ENCODE measurements at places on chromosomes 13 and 19.
A peak's percentile ranks its signal among the peaks of the same experiment; 100 is the strongest.

DNA sequence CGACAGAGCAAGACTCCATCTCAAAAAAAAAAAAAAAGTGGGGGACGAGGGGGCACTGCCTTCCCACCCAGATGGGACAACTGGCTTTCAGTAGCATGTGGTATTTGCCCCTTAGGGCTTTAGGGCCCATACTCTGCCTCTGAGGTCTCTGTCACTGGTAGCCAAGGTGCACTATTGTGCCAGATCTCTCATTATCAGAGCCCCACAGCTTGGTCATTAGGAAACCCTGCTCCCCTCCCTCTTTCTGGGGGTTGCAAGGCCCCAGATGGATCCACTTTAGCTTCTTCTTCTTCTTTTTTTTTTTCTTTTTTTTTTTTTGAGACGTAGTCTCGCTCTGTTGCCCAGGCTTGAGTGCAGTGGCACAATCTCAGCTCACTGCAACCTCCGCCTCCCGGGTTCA is 11.2 kb upstream of the ZNF358 start:
- no peak for DNase-seq

GRCh38 chr13:105948143-105948542 is 587.3 kb downstream of the EFNB2 start:
- no peak for DNase-seq

- DNase-seq: no peak
Measured at GRCh38 chr19:28475525-28475924, 737.4 kb downstream of the UQCRFS1 start.

DNA sequence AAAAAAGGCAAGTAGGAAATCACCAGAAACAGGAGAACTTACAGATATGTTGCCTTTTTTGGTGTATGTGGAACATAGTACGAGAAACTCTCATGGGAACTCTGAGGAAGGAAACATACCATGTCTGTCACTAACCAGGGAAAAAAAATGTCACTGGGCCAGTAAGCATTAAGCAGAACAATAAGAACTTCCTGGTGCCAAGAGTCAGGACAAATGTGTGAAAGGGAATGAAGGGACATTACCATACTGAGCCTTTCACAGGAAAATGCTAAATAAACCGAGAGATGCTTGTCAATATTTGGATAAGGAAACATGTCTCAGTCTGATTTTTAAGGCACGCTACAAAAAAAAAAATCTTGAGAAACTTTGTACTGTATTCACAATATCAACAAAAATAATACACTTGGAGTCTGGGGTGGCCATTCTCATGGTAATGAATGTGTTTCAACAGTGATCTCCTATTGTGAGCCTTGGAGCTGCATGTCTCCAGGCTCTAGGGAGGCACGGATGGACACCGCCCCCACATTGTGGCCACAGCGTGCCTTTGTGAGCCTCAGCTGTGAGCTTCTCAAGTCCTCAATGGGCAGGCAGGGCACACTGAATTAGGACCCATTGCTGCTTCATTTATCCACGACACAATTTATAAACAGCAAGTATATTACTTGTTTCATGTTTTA is 113.0 kb upstream of the ARGLU1 start:
- no peak for DNase-seq

- DNase-seq: no peak
Measured at GRCh38 chr19:31596751-31597150, 247.5 kb upstream of the TSHZ3 start.

GRCh38 chr13:61142506-61142905 is 273.1 kb downstream of the PCDH20 start:
- no peak for DNase-seq

DNA sequence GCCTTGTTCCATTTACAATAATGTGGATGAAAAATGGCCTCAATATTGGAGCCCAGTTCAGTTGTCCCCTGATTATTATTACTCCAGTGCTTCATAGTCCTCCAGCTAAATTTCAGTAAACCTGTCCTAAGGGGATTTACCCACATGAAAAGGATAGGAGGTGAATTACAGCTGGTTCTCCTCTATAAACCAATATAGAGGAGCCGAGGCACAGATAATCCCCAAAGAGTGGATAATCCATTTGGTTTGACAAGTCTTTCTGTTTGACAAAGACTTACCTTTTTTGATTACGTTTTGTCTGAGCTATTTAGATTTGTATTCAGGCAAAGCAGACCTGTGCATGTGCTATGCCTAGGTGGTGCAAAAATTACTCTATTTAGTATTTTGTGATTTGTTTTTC is 2.7 kb downstream of the CNMD start:
- no peak for DNase-seq

DNA sequence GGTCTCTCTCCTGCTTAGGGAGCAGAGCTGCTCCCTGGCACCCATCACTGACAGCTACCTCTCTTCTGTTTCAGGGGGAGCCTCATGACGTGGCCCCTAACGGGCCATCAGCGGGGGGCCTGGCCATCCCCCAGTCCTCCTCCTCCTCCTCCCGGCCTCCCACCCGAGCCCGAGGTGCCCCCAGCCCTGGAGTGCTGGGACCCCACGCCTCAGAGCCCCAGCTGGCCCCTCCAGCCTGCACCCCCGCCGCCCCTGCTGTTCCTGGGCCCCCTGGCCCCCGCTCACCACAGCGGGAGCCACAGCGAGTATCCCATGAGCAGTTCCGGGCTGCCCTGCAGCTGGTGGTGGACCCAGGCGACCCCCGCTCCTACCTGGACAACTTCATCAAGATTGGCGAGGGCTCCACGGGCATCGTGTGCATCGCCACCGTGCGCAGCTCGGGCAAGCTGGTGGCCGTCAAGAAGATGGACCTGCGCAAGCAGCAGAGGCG is 23.2 kb upstream of the NCCRP1 start:
- DNase-seq: no peak

DNA sequence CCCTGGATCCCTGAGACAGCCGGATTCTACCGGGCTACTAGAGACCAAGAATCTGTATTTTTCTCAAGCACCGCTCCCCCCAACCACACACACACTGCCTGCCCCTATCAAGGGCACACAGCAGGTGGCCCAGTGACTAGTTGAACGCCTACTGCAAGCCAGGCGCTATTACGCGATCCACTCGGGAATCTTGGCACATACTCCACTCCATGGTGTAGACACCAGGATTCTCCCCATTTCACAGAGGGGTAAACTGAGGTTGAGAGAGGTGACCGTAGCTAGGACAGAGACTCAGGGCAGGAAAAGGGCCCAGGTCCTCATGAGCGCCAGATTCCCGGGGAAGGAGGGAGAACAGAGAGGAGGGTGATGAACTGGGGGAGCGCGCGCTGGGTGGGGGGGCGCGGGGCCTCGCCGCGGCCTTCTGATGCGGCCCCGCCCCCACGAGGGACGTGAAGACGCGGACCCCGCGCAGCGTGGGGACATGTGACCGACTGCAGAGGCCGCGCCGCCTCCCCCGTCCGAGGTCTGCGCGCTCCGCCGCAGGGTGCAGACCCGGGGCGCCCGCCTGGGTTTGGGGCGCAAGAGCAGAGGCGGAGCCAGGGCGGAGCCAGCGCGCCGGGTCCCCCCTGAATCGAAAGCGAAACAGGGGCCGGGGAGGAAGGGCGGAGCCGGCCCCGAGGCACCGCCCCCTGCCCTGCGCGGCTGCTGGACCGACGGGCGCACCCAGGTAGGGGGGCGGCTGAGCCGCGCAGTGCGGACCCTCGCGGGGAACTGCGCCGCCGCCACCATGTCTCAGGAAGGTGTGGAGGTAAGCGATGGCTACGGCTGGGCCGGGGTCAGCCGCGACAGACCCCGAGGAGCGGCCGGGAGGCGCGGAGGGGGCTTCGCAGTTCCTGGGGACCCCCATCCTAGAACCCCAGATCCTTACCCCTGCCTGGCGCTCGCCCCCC is at the start of gene SHFL:
Gene SHFL (plus strand): TSS at position 677 of the 950 bp plus-strand sequence. CDS start 111 bp downstream, at position 788.
- DNase-seq: peak; percentile 81

DNA sequence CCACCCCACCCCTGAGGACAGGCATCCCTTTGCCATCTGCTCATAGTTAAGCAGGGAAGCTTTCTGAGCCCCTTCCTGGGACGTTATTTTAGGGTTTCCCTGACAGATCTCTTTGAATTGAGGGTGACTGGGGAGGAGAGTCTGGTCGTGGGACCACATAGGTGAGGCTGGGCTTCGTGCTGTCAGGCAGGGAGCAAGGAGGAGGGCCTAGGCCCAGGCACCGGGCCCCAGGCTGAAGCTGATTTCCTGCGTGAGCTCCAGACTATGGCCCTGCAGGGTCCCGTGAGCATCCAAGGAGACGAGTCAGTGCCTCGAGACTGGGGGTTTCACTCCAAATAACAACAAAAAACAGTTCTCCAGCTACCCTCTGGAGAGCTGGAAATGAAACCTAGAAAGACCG is 60.4 kb downstream of the MYO9B start:
- DNase-seq: no peak

GRCh38 chr13:80881942-80882445 is 541.1 kb upstream of the SPRY2 start:
- DNase-seq: no peak

DNA sequence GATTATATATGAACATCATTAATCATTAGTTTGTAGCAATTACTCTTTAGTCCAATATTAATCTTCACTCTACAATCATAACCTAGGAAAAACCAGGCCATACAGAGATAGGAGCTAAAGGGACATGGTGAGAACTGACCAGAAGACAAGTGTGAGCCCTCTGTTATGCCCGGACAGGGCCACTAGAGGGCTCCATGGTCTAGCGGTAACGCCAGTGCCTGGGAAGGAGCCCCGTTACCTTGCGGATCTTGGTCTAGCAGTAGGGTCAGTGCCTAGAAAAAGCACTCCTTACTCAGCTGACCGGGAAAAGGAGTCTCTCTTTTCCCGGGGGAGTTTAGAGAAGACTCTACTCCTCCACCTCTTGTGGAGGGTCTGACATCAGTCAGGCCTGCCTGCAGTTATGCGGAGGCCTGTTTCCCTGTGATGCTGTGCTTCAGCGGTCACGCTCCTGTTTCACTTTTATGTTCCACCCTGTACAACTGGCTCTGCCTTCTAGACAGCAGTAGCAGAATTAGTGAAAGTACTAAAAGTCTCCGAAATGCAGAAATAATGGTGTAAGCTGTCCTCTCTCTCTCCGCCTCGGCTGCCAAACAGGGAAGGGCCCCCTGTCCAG is 13.8 kb downstream of the OR7D4 start:
- DNase-seq: peak; percentile 54

DNA sequence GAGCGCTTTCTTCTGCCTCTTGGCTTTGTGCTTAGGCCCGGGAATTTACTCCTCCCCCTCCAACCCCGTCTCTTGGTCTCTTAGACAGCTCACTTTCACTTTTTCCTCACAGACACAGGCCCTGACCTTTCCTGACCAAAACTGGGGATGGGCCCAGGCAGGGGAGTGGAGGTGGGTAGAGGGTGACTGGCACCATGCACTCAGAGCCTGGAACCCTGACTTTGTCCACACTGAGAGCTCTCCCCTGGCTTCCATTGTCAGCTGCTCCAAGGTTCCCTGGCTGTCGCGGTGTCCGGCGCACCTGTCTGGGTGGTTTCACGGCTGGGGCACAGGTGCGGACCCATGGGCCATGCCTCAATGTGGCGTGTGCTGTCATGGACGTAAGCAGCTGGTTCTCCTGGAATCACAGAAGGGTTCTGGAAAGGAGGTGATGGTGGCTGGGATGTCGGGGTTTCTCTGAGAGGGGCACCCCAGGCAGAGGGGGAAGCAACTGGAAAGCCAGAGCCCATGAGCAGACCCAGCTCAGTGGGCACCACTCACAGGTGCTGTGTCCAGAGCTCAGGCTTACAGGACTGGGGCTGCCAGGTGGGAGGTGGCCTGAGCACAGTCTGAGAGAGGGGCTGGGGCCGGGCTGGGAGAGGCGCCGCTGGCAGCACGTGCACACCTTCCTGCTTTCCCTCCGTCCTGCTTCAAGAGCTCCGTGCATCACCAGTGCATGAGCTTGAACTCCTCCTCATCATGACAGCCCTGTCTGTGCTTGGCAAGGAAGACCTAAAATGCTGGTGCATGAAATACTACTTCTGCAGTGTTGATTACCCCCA is 28.0 kb upstream of the C1QTNF9 start:
- no peak for DNase-seq

DNA sequence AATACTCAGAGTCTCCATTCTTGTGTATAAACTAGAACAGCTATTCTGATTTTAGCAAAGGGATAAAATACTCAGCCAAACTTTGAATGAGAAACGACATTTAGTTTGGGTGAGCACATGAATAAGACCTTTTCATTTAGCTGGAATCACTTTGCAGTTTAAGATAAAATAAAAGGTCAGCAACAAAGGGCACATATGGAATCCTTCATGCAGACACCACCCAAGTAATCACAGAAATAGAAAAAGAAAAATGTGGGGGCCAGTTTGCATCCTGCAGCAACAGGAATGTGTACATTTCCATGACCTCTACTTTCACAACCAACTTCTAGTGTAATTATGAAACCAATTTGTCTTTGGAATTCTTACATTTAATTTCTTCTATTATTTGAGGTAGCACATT is 1637.4 kb downstream of the PCDH9 start:
- DNase-seq: no peak

- no peak for DNase-seq
Measured at GRCh38 chr13:20389696-20390525, 135.7 kb downstream of the CRYL1 start.

DNA sequence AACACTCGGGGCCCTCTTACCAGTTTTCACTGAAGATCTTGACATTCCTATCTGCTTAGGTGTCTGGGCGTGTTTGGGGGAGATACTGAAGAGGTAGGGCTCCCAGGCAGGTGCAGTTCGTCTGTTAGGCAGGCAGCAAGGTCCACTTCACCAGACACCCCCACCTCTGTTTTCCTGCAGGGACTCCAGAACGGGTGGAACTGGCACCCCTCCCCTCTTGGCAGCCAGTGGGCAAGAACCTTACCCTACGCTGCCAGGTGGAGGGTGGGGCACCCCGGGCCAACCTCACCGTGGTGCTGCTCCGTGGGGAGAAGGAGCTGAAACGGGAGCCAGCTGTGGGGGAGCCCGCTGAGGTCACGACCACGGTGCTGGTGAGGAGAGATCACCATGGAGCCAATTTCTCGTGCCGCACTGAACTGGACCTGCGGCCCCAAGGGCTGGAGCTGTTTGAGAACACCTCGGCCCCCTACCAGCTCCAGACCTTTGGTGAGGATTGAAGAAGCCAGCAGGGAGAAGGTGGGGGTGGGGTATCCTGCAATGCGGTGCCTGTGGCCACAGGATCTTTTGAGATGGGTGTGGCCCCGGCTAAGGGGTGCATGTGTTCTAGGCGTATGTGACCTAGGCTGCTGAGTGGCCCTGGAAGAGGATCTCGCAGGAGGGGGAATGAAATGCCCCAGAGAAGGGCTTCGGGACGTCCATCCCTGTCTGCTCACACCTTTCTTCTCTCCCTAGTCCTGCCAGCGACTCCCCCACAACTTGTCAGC is 3.3 kb upstream of the ICAM4 start:
- no peak for DNase-seq
